Activated CD8-positive, alpha-beta memory T cell treated with anti-CD3 and anti-CD28 coated beads, Interleukin-2, amount 10 ng/mL, durations not matched to agents 7 days and 5 days (primary cell): ENCODE measurements at places on chromosomes 7 and 10.

GRCh38 chr10:34814223-34814912 is 728 bp downstream of the PARD3 start:
- H3K27ac ChIP-seq: no peak overlapping the region
- peaks cover 6% of the 10 kb centered on the region for H3K4me1 ChIP-seq
- H3K27me3 ChIP-seq: peaks cover 56% of the 10 kb centered on the region
- no peaks in the 10 kb centered on the region for H3K36me3 ChIP-seq
- no peak for DNase-seq

DNA sequence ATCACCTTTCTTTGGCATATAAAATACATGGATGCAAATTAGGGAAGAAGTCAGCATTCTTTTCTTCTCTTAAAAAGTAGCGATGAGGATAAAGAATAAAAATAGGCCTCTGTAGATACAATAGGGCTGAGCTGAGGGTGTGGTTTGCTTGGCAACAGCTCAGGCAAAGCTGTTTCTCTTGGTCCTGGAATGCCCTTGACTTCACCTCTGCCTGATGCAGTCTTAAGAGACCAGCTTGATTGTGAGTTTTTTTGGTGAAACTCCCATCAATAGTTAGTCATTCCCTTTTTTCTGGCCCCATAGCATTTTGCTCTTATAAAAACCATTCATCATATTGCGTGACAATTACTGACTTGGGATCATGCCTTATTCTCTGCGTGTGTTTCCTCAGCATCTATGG is 42.1 kb upstream of the MKLN1 start:
- H3K27me3 ChIP-seq: no peaks in the 10 kb centered on the region
- H3K4me1 ChIP-seq: no peaks in the 10 kb centered on the region
- no peak for DNase-seq
- H3K4me3 ChIP-seq: no peak overlapping the region
- peaks cover 3% of the 10 kb centered on the region for H3K36me3 ChIP-seq

DNA sequence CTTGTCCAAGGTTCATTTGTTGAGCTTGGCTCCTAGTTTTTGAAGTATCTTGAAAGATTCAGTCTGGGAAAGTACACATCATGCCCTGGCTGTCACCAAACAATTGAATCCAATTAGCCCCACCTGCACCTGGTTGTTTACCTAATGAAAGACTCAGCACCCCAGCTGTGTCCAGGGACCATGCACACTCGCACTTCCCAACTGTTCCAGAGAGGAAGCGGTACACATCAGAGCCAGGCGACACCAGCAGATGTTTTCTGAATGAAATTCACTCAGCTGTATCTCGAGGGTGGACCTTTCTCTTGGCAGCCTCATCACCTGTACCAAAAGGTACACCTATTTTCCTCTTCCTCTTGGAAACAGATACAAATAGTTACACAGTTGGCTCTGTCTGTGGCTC is 216.4 kb upstream of the LRGUK start:
- H3K27ac ChIP-seq: no peak overlapping the region
- no peak overlapping the region for H3K4me3 ChIP-seq
- H3K4me1 ChIP-seq: peaks cover 9% of the 10 kb centered on the region
- no peaks in the 10 kb centered on the region for H3K27me3 ChIP-seq
- DNase-seq: no peak

DNA sequence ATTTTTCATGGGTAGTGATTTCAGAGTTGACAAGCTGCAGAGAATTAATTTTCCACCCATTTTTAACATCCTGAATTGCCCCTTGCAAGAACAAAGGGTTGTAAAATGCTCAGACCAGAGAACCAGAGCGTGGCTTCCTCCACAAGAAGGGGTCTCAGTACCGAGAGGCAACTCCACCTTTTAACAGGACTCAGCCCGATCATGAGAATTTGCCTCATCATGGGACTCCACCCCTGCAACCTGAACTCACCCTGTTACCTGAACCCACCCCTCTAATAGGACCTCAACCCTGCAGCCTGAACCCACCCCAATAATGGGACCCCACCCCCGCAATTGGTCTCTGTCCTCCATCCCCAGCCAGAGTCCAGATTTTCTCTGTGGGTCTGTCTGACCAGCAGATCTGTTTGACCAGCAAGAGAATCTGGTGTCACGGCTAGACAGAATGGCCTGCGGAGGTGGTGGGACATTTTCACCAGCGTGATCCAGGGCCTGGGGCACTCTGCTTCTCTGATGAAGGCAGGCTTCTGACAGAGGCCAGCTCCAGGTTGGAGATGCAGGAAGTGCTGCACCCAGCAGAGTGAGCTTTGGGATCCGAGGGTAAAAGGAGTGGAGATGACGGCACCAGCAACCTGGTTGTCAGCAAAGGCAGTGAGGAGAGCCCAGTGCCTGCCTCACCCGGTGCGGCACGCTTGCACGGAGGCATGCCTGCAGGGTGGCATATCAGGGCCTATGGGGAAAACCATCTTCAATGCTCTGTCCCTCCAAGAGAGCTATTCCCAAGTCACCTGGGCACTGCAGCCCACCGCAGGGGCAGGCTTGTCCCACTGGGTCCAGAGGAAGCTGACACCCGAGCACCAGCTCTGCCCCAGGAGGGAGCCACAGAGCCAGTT is 136.6 kb downstream of the TCERG1L start:
- H3K36me3 ChIP-seq: no peaks in the 10 kb centered on the region
- no peak overlapping the region for H3K27ac ChIP-seq
- no peaks in the 10 kb centered on the region for H3K27me3 ChIP-seq
- DNase-seq: no peak

DNA sequence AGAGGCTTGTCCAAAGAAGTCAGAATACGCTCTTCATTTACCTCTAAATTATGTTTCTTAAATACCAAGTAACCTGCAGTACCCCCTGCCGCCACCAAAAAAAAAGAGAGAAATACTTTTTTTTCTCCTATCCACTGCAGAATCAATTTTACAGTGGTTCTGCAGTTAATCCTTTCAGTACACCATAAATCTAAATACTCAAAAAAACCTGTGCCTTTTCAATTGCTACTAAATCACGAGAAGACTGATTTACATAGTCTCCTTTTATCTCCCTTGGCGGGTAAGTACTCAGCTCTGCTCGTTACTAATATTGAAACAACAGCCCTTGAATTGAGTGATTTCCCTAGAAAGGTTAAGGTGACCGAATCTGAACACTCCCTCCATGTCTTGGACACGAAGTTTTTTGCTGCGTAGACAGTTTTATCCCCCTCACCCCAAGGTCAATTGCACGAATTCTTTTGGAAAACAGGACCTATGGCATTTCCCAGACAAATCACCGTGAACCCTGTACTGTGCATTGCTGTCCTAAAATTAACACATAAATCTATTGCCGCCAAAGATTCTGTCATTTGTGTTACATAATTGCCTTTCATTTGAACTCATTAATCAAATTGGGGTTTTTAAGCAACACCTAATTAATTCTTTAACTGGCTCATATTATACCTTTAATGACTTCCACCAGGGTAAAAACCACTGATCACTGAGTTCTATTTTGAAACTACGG is 512 bp upstream of the VIM start:
- H3K4me3 ChIP-seq: peak overlapping the region; percentile 93
- peak overlapping the region; percentile 97 for H3K27ac ChIP-seq
- no peaks in the 10 kb centered on the region for H3K27me3 ChIP-seq
- H3K4me1 ChIP-seq: peaks cover 40% of the 10 kb centered on the region
- H3K36me3 ChIP-seq: peaks cover 49% of the 10 kb centered on the region

GRCh38 chr7:121297843-121298242 is 31.0 kb upstream of the WNT16 start:
- H3K4me1 ChIP-seq: no peaks in the 10 kb centered on the region
- DNase-seq: no peak
- H3K36me3 ChIP-seq: no peaks in the 10 kb centered on the region
- H3K27ac ChIP-seq: no peak overlapping the region
- H3K27me3 ChIP-seq: peaks cover 18% of the 10 kb centered on the region

GRCh38 chr10:44982496-44982895 is 3.9 kb upstream of the DEPP1 start:
- no peak overlapping the region for H3K27ac ChIP-seq
- peaks cover 6% of the 10 kb centered on the region for H3K27me3 ChIP-seq
- DNase-seq: no peak
- H3K4me3 ChIP-seq: no peak overlapping the region
- no peaks in the 10 kb centered on the region for H3K36me3 ChIP-seq

DNA sequence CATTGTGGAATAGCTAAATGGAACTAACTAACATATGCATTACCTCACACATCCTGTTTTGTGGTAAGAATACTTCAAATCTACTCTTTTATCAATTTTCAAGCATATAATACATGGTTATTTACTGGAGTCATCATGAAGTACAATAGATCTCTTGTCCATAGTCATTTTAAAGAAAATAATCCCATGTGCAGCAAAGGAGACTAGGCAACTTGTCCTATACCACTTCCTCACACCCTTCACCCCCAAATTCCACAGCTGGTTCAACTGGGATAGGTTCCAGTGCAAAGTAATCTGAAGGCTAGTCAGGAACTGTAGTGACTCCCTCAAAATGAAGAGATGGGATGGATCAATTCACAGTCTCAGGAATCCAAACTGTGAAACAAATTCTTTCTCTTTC is 176.1 kb downstream of the SGMS1 start:
- no peak overlapping the region for H3K4me3 ChIP-seq
- H3K36me3 ChIP-seq: peaks cover 34% of the 10 kb centered on the region
- peaks cover 11% of the 10 kb centered on the region for H3K4me1 ChIP-seq
- no peak overlapping the region for H3K27ac ChIP-seq

GRCh38 chr10:132420981-132421846 is 24.2 kb downstream of the PWWP2B start:
- peak overlapping the region; percentile 46 for H3K27ac ChIP-seq
- H3K4me1 ChIP-seq: peaks cover 15% of the 10 kb centered on the region
- H3K4me3 ChIP-seq: no peak overlapping the region
- no peaks in the 10 kb centered on the region for H3K27me3 ChIP-seq

GRCh38 chr7:2070151-2070763 is 162.5 kb downstream of the MAD1L1 start:
- no peaks in the 10 kb centered on the region for H3K36me3 ChIP-seq
- peaks cover 11% of the 10 kb centered on the region for H3K4me1 ChIP-seq
- no peak overlapping the region for H3K4me3 ChIP-seq
- no peak overlapping the region for H3K27ac ChIP-seq
- DNase-seq: no peak

DNA sequence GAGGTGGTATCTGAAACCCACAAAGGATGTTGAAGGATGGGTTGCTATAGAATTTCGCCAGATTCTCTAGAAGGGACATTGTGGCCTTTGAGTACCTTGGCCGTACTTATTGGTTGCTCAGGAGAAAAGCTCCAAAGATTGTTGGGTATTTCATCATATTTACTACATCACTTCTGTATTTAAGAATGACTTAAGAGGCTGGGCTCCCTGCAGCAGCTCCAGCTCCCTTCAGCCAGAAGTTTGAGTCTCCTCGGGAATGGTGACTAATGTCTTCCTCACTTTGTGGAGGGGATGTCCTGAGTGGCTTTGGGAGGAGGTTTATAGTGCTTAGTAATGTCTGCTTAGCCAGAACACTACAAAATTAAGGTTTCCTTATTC is 18.1 kb downstream of the MINDY4 start:
- H3K4me3 ChIP-seq: no peak overlapping the region
- no peak overlapping the region for H3K27ac ChIP-seq
- peak; percentile 30 for DNase-seq
- no peaks in the 10 kb centered on the region for H3K4me1 ChIP-seq
- no peaks in the 10 kb centered on the region for H3K36me3 ChIP-seq

DNA sequence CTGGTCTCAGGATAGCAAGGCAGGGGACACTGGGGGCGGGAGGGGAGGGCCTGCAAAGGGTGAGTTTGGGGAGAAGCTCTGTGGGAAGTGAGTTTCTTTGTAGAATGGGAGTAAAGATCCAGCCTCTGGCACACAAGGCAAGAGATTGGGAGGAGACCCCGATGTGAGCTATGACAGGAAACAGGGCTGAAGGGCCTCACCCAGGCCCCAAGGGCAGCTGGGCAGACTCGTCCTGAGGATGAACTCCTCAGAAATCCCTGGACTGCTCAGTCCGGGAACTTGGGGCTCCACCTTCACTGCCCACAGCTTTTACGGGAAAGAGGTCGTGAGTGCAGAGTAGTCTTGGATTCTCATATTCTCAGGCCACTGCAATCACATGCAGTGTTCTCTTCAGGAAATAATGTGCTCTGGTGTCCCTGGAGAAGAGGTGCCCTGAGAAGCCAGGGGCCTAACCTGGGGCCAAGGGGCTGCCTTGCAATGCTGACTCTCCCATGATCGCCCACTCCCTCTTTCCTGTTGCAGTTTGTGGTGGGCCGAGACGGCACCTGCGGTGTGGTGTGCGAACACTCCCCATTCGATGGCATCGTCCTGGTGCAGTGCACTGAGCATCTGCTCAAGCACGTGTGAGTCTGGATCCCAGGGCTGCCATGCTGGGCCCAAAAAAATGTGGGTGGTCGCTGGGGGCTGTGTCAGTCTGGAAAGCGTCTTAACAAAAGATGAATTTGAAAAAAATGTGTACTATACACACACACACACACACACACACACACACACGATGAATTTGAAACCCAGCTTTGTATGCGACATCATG is 31.3 kb upstream of the C10orf53 start:
- H3K27me3 ChIP-seq: peaks cover 22% of the 10 kb centered on the region
- no peak overlapping the region for H3K4me3 ChIP-seq
- peak; percentile 34 for DNase-seq
- H3K27ac ChIP-seq: no peak overlapping the region

DNA sequence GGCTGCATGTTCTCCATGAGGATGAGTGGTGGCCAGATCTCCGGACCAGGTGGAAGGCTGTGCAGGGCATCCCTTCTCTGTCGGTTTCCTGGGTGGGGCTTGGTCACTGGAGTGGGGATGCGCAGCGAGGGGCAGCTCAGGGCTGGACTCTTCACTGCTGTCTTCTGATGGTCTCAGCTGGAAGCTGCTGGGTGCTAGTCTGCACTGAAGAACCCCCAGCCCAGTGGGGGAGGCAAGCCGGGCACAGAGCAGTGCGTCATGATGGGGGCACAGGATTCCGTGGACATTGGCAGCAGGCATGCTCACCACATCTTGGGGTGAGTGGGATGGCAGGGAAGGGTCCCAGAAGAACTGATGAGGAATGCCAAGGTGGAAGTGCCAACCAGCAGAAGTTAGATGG is 39.8 kb downstream of the EEPD1 start:
- no peak for DNase-seq
- no peaks in the 10 kb centered on the region for H3K36me3 ChIP-seq
- peaks cover 5% of the 10 kb centered on the region for H3K27me3 ChIP-seq
- H3K4me3 ChIP-seq: no peak overlapping the region

DNA sequence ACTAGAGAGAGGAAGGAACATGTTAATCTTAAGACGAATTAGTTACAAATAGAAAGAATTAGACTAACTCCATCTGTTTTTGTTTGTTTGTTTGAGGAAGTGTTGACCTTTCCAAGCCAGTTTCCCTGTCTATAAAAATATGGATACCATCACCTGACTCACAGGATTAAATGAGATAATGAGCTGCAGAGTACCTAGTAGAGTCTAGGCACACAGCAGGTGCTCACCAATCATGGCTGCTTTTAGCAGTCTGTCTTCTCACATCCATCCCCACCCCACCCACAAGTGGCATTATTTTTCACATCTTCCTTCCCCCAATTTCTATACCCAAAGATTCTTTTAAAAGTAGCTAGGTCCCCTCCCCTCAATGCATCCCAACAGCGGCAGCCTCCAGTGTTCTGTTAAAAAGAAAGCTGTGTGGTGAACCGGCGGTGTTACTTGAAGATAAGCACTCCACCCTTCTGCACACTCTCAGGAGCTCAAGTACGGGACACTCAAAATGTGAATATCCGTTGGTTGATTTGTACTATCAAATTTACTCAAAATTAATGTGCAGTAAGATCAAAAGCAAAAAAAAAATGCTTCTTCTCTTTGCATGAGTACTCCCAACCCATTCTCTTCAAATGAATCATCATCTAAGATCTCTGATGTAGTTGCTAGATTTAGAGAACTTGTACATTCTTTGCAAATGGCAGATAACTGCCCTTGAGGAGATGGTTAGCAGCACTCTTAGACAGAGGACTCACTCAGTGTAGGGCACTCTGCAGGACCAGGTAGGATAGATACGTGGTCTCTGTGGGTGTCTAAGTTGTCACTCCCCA is 145.4 kb upstream of the ASAH2 start:
- peak; percentile 74 for DNase-seq
- peak overlapping the region; percentile 96 for H3K27ac ChIP-seq
- H3K4me1 ChIP-seq: peaks cover 62% of the 10 kb centered on the region
- H3K36me3 ChIP-seq: peaks cover 16% of the 10 kb centered on the region
- H3K4me3 ChIP-seq: peak overlapping the region; percentile 75
